Stimulated activated CD4-positive, alpha-beta T cell treated with anti-CD3 and anti-CD28 coated beads, Interleukin-12 subunit alpha, Interleukin-12 subunit beta, amount 100 ng/mL, for 48 hours (primary cell): ENCODE measurements at places on chromosomes 16 and 17.

DNA sequence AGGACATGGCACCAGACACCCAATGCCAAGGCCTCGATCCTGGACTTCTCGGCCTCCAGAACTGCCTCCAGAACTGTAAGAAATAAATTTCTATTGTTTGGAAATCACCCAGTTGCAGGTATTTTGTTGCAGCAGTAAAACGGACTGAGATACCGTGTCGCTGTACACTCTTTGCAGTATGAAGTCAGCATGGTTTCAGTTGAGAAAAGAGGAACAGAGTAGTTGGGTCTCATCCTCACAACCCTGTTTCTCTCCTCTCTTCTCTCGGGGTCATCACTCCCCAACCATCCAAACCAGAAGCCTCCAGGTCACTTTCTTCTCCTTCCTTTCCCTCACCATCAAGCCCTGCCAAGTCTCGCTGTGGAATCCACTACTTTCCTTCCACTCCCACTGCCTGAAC lies 77.8 kb downstream of the ADCY9 start:
- no peak for DNase-seq

GRCh38 chr16:54750249-54750648 lies 180.4 kb upstream of the IRX5 start:
- no peak for DNase-seq

DNA sequence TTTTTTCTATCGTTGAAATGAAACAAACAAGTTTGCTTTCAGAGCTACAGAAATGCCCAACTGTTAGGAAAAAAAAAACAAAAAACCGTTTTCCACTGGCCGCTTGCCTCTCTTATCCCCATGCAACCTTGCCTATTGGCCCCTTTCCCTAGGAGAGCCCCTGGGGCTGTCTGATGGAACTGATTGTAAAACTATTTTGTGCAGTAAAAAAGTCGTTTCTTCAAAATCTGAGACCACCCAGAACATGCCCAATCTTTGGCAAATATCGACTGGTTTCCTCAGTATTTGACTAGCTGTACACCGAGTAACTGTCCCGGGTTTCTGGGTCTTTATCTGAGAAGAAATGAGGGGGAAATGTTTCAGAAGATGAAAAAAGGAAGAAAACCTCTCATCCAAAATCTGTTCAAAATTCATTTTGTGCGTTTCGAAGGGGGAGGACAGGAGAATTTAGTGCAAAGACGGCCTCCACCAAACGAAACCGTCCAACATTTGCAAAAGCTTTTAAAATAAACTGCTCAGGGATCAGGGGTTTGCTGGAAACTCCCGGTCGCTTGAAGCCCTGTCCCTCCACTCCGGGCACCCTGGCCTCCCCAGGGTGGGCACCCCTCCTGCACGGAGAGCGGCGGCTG lies 1.1 kb upstream of the GNAO1 start:
- no peak for DNase-seq

DNA sequence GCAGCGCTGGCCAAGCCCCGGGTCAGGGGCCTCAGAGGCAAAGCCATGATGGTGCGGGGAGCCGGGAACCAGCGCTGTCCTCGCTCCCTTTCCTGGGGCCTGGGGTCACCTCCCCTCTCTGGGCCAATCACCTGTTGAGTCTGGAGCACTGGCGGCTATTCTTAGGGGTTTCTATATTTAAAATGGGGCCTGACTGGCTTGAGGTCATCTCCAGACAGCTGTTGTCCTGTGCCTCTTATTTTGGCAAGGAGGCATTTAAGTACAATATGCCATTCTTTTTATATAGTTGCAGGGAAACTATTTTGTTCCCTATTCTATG lies at the start of gene COX6A2:
COX6A2 (minus strand) TSS at position 82 of the 319 bp plus-strand sequence; CDS start at position 47, 35 bp downstream.
- no peak for DNase-seq

DNA sequence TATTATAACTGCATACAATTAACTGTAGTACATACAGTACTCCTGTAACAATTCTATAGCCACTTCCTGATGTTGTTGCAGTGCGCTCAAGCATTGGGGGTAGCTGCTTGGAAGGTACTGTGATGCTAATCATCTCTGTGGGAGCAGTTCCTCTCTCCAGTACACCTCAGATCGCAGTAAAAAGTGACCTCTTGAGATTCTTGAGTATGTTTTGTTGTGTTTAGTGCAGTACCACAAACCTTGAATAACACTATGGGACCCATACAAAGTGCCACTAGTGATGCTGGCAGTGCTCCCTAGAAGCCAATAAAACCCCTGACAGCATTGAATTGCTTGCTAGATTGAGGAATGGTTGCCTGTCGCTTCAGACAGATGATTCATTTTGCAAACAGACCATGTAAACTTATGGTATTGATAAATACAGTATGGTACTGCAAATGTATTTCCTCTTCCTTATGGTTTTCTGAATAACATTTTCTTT lies 193.0 kb downstream of the SPECC1 start:
- DNase-seq: no peak

GRCh38 chr17:73447319-73447718 lies 135.5 kb upstream of the CDC42EP4 start:
- no peak for DNase-seq

- no peak for DNase-seq
Measured at GRCh38 chr16:58409316-58409973, 17.2 kb downstream of the GINS3 start.

DNA sequence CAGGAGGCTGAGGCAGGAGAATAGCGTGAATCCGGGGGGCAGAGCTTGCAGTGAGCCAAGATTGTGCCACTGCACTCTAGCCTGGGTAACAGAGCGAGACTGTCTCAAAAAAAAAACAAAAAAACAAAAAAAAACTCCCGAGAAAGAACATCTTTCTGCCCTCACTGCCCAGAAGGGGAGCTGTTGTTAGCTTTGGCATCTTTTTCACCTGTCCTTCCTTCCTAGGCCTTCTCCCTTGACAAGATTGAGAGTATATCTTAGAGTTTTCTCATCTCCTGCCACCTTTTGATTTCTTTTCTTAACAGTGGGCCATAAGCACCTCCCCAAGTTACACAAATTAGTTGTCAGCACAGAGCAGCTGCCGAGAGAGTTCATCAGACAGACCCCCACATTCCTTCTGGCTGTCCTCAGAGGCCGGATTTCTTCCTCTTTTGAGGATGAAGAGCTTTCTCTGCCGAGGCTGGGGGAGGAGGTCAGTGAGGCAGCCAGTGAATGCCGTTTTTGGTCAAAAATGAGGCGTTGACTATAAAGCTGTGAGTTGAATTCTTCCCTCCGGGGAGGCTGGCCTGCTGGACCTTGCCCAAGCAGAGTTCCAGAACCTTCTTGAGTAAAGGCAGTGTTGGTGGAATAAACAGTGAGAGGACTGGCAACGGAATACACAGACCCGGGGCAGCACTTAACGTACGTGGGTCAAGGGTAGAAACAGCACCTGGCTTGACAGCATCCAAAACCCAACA lies 127.0 kb downstream of the ABCC6 start:
- no peak for DNase-seq

GRCh38 chr17:73973586-73974409 lies 229.7 kb upstream of the RPL38 start:
- DNase-seq: no peak

DNA sequence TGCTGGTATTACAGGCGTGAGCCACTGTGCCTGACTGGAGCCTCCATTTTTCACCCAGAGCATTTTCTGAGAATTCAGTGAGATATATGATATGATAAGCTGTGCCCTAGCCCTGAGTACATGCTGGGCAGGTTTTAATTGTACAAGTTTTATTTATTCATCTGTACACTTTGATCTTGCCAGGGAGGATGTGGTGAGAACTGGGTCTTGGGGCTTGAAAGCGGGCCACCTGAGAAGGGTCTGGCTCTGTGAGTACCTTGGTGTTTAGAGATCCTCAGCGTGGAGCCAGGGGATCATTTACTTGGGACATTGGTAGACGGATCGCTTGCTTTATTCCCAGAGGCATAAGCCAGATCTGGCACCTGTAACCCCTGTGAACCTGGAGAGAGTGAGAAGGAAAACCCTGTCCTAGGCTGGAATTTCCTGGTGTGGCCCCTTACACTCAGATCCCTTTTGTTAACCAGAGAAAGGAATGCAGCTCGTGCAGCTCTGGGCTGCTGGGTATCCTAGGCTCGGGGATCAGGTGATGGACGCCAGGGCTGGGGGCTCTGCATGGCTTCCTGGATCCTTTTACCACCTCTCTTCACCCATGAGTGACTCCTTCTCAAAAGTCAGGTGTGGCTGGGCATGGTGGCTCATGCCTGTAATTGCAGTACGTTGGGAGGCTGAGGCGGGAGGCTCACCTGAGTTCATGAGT lies 91.9 kb downstream of the ABCC1 start:
- DNase-seq: no peak

DNA sequence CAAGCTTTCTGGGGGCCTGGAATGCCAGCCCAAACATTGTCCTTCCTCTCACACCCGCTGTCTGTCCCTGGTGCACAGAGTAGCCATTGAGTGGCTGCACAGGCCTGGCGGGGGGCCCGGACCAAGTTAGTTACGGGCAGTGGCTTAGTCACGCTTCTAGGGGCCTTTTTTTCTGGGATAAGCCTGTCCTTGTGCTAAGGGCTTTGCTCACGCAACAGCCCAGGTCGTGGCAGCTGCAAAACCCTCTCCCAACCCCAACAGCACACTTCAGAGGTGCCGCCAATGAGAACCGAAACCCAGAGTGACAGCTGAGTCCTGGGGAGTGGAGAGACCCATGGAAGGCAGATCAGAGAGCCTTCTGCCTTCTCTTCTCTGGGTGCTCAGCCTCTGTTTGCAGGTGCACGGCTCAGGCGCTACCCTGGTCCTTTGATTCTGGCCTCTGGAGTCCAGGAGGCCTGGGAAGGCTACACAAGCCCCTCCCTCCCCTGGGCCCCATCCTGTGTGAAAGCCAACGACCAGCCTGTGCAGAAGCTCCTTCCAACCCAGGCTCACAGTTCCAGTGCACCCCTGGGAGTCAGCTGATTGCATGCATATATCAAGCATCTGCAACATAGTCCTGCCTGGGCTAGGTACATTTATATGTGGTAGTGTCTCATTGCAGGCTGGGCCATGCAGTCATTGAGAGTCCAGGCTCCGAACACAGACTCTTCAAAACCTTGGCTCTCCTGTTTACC lies 9.1 kb downstream of the WSCD1 start:
- DNase-seq: no peak

GRCh38 chr17:10290041-10290440 lies 82.8 kb downstream of the MYH13 start:
- no peak for DNase-seq

DNA sequence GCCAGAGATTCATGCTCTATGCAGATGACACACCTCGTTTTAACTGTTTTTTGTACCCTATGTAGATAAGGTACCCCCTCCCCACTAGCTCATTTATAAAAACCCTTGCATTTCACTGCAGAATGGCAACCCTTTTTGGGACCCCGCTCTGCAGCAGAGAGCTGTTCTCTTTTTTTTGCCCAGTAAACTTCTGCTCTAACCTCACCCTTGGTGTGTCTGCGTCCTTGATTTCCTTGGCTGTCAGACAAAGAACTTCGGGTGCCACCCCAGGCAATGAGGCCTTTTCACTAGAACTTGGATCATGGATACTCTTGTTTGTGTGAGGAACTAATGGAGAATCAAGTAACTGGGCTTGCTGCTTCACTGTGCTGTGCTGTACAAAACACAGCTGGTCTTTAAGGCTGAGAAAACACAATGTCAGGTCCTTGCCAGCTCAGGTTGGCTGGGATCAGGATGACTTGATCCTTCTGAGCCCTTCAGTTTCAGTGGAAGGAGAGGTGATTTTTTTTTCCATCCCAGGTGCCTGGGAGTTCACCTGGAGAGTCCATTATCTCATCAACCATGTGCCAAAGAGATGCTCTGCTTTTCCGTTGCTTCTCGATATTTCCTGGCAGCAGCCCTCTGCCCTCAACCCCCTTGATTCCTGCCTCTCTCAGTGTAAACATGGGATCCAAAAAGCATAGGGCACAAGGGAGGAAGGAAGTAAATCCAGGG lies 133.2 kb upstream of the FAM20A start:
- no peak for DNase-seq

- DNase-seq: no peak
Measured at GRCh38 chr16:56409195-56409594, 16.1 kb downstream of the AMFR start.

DNA sequence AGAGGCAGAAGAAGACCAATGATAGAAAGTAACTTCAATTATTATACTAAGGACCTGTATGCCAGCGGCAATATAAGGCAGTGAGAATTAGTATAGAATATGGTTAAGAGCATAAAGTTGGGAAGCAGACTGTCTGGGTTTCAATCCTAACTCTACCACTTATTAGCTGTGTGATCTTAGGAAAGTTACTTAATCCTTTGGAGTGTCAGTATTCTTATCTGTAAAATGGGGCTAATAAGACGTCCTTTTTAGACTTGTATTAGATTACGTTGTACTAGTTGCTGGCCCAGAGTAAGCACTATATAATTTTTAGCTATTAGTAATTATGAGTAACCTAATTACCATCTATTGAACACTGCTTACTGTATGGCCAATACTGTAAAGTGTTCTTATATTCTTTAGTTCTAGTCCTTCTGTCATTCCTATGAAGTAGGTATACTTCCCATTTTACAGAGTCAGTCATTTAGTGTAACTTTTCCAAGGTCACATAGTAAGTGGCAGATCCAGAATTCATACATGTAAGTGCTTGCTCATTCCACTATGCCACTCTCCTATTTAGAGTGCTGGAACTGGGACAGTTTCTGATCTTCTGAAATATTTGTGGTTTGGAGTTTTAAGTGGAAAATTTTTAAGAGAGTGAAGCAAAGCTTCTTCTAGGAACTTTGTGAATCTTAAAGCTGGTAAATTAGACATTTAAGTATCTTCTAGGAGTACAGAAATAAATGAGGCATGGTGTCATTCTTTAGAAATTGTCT lies 22.5 kb downstream of the HEATR9 start:
- no peak for DNase-seq

- DNase-seq: no peak
Measured at GRCh38 chr16:14486520-14487303, 143.3 kb downstream of the PARN start.

DNA sequence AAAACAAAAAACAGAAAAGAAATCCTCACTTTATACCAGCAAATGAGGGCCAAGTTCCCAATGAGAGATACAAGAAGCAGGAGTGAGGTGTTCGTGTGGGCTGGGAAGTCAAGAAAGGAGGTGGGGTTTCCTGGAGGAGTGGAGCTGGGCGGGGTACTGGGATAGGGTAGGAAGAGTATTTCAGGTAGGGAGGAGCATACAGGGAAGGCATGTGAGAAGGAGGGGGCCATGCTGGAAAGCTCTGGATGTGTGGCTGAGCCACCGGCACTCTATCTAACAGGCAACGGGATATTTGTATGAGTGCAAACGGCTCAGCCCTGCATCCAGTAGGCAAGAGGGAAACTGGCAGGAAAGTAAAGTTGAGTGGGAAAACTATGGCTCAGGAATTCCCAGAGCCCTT lies 4.2 kb downstream of the OR3A2 start:
- DNase-seq: no peak

DNA sequence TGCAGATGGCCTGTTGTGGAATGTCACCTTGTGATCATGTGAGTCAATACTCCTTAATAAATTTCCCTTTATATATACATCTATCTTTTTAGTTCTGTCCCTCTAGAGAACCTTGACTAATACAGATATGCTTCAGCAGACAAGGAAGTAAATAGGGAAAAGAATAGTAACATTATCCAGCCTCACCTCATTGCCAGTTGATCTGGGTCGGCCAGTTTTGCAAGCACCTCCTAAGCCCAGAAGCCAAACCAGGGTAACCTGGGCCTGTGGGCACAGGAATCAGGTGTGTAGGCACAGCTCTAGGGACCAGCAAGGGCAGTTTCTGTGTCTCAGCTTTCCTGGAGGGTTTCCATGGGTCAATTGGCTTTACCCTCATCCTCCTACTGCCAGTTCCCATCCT lies 11.9 kb upstream of the CCL17 start:
- no peak for DNase-seq
